Lung microvascular endothelial cell (primary cell): ENCODE measurements at places on chromosomes 13 and 19. TPM values are rescaled to one million over a fixed set of nuclear protein-coding genes. Genes with fewer than 3 reads are reported as not detected.

DNA sequence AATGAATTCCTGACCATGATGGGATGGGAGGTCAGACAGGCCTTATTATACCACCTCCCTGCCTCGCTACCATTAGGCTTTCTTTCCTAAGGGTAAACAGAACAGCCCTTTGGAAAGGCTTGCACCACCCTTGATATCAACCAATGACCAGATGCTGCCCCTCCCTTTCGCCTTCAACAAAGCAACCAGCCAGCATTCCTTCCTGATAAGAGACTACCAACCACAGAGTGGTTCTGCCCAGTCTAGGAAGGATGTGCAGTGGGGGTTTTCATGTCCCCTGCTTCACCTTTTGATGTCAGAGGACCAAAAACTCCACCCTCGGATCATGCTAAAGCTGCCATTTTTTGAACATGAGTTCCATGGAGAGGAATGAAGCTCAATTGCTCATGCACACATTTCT is 21.7 kb downstream of the TEX30 start:
- no peak for DNase-seq

- DNase-seq: no peak
Measured at GRCh38 chr19:58003174-58003828, 681 bp upstream of the ZNF606 start.

GRCh38 chr19:40663695-40664692 is 26.5 kb downstream of the NUMBL start:
- DNase-seq: peak; percentile 25

GRCh38 chr19:3263866-3264265 is 39.4 kb downstream of the CELF5 start:
- DNase-seq: no peak

GRCh38 chr13:73991884-73992283 is 142.3 kb downstream of the KLF12 start:
- no peak for DNase-seq

DNA sequence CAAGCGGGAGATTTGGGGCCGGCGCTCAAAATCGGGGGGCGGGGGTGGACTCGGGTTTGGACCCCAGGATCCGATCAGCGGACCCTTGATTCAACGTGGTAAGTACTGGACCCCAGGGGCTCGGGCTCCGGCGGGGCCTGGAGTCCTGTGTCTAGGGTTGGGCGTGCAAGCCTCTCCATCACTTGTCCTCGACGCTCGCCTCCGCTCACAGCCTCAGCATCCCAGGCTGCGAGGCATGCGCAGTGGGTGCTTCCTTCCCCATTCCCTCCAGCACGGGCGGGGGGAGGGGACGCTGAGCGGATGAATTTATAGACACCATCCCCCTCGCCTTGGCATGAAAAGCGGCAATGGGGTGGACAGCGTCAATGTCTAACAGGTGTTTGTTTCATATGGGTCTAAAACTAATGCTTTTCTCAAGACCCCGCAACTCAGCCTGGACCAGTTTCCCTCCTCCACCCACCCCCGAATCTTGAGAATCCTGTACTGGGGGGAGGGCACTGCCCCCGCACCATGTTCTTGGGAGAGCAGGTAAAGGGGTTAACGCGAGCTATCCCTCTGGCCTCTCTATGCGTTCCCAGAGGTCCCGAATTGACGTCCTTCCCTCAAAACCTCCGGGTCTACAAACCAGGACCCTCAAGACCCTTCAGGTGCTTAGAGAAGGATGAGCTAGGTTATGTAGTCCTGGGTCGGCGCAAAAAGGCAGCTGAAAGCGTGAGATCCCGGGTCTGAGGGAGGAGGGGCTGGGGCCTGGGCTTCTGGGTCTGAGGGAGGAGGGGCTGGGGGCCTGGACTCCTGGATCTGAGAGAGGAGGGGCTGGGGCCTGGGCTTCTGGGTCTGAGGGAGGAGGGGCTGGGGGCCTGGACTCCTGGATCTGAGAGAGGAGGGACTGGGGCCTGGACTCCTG is 579 bp downstream of the CPT1C start:
- peak; percentile 70 for DNase-seq

DNA sequence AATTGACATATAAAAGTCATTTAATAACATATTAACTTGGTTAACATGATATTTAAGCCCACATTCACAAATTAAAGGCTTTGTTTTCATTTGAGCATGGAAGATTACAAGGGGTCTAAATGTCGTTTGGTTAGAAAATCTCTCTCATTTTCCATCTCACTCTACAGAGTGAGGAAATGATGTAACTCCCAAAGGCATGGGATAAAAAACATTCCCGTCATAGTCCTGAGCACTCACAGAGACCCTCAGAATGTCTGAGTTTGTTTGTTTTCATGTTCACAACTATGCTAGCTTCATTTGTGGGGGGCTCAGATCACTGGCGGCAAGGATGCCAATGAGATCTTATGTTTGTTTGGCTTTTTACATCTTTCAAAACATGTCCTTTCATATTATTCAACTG is 307.5 kb downstream of the TBC1D4 start:
- peak; percentile 44 for DNase-seq

GRCh38 chr13:97249093-97249795 is 27.1 kb downstream of the MBNL2 start:
- no peak for DNase-seq

DNA sequence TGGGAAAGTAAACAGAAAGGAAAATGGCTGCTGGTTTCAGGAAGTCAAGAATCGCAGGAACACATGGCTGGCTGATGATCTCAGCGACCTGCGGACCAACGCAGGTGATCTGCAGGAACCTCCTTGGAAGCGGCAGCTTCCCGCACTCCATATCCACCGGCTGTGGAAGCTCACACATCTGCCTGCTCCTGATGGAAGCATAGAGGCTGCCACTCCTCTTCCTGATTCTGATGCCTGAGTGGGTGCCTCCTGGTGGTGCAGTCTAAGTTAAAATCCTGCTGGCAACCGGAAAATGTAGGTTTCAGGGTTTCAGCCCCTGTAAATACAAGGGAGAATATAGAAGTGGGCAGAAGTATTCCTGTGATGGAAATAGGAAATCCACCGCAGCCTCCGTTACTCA is 75.5 kb downstream of the TNFSF13B start:
- DNase-seq: no peak

GRCh38 chr19:5877427-5877826 is 7.1 kb upstream of the FUT5 start:
- no peak for DNase-seq

DNA sequence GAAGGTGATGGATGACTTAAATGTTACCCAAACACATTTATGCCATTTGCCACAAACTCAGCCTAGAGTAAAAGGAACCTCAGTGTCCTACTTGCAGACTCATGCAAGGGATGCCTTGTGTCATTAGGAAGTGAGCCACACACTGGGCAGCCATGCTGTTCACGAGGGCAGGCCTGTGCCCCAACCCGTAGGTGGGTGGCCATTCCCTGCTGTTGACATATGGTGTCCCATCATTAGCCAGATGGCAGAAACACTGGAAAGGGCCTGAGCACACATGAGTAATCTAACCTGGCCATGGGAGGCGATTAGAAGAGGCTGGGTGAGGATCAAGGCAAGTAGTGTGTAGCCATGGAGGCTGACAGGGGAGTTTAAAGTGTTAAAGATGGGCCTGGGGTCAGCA is 9.7 kb upstream of the LRCH1 start:
- DNase-seq: no peak

DNA sequence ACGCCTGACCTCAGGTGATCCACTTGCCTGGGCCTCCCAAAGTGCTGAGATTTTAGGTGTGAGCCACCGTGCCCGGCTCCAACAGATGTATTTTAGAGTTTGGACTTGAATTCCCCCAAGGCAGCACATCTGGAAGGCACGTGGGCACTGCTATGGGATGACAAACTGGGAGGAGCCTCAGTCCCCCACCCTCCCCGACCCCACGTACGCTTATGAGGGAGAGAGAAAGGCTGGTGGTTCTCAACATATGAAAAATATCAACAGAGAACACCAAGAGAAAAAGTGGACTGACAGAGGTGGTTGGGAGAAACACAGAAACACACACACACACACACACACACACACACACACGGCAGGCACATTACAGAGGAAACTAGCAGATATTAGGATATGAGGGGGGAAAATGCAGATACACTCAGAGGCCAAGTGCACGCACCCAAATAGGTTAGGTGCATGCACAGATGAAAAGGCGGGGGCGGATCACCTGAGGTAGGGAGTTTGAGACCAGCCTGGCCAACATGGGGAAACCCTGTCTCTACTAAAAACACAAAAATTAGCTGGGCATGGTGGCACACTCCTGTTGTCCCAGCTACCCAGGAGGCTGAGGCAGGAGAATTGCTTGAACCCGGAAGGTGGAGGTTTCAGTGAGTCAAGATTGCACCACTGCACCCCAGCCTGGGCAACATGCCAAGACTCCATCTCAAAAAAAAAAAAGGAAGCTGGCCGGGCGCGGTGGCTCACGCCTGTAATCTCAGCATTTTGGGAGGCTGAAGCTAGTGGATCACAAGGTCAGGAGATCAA is 3.2 kb downstream of the STX10 start:
- no peak for DNase-seq

GRCh38 chr13:45875951-45876350 is 24.4 kb upstream of the SIAH3 start:
- DNase-seq: no peak

GRCh38 chr19:42422092-42422900 is 4.9 kb downstream of the LIPE start:
- no peak for DNase-seq

DNA sequence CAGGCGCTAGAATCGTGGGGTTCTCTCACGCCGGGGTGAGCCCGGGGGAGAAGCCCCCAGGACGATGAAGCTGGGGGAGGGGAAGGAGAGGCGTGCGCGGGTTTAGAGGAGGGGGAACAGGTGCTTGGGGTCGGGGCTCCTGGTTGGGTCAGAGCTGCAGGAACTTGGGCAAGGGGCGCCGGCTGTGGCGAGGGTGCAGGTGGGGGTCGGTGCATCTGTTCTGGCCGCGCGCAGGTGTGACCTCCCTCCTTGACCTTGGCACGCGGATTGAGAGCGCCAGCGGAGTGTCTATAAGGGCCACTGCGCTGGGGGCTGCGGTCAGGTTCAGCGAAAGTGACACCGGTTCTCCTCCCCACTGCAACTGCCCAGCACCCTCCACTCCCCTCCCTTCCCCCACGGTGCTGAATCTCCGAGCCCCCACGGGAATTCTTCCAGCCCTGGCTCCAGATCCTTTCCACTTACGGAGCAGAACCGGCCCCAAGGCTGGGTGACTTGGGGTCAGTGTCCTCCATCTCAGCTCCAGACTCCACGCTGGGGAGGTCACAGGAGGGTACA is 618 bp downstream of the TMEM38A start:
- DNase-seq: no peak

GRCh38 chr13:48158915-48159314 is 64.0 kb upstream of the MED4 start:
- DNase-seq: no peak

- no peak for DNase-seq
Measured at GRCh38 chr13:41148419-41149283, 16.0 kb upstream of the KBTBD6 start.

DNA sequence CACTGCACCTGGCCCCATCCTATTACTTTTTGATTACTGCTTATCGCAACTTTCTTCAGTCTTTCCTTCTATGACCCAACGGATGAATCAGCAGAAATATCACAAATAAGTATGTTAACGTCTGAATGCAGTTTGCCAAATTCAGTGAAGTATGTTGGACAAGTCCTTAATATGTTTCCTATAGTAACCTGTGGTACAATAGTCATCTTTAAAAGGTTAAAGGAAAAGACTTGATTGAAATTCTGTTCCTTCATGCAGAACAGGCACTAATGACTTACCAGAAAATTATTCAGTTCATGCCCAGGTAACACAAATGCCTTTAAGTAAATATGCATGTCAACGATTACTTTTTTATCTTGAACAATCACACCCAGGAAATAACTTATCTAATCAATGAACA is 242.6 kb downstream of the KCTD12 start:
- DNase-seq: no peak

GRCh38 chr13:40221460-40222201 is 444.8 kb downstream of the FOXO1 start:
- peak; percentile 12 for DNase-seq

DNA sequence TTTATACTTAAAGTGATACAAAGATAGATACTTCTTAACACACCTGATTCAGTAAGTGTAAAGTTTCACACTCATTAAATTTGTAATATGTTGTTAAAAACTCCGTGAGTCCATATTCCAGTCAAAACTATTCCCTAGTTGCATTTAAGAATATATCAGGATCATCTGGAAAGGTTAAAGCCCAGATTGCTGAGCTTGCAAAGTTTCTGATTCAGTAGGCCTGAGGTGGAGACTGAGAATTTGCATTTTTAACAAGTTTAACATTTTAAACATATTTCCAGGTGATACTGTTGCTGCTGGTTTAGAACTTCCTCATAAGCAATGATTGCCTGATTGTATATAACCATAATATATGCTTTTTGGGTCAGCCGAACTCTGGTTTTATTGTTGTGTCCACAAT is 1998.6 kb upstream of the PCDH20 start:
- DNase-seq: no peak

DNA sequence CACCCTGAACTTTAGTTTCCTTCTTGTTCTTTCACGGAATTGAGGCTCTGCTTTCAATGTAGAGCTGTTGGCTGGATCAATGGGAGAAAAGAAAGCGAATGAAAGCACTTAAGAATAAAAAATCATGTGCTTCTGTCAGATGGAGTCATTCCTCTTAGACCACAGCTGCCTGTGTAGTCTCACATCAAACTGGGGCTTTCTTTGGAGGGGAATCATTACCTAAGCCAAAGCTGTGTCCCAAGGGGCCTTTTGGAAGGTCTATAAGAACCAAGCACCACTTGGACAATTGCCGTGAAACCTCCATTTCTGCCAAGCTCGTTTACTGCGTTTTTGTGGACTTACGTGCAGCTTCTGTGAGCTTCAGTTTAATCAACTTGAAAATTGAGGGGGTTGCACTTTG is 44.2 kb upstream of the RNF113B start:
- no peak for DNase-seq

GRCh38 chr19:1248786-1249297 is 459 bp downstream of the MIDN start:
- DNase-seq: peak; percentile 87

DNA sequence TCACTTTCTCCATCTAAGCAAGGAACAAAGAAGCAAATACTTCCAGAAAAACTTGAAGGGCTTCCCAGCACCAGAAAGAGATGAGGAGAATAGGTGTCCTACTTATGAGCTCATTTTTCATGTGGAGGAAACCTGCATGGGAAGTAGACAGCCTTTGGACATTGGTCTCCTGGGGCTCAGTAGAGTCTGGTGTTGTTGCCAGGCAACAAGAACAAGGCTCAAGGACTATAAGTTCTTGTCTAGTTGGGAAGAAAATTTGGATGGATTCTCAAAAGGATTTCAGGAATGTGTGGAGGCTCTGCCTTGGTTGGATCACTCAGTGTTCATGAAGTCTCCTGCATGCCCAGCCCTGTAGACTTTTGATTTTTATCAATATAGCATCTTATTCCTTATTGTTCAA is 84.5 kb downstream of the MBNL2 start:
- DNase-seq: no peak

Gene KLK3
- not detected in 2 replicates for total RNA-seq

Gene ZNF14
- 2.6 and 5.0 TPM in 2 replicates for total RNA-seq

Gene ZIC5
- total RNA-seq: under 0.01 TPM in 2 replicates

Gene IL11
- under 0.01 TPM in 1 of 2 replicates, not detected in the other for total RNA-seq

Gene ZNF534
- not detected in 2 replicates for total RNA-seq

Gene GNG8
- not detected in 2 replicates for total RNA-seq

Gene THSD8
- 0.20 TPM in 1 of 2 replicates, not detected in the other for total RNA-seq

Gene ATP8A2
- total RNA-seq: under 0.01 TPM in 2 replicates

Gene GJB6
- total RNA-seq: not detected in 2 replicates

Gene CLDND2
- total RNA-seq: not detected in 2 replicates

Gene DHX34
- total RNA-seq: 4.1 and 5.2 TPM in 2 replicates

Gene PPFIA3
- 1.6 and 2.8 TPM in 2 replicates for total RNA-seq

Gene ZNF324B
- 4.8 and 7.1 TPM in 2 replicates for total RNA-seq

Gene LRP3
- 3.2 and 5.2 TPM in 2 replicates for total RNA-seq

Gene C19orf85
- not detected in 2 replicates for total RNA-seq

Gene POLR2I
- total RNA-seq: 123 and 143 TPM in 2 replicates
